Breast epithelium (tissue), 4 donors: ENCODE measurements at places on chromosomes 5 and 9. TPM values are rescaled to one million over a fixed set of nuclear protein-coding genes. Genes with fewer than 3 reads are reported as not detected.

Gene SLC35D2
- total RNA-seq = 21.2 TPM

Gene THBS4
- 2.0 TPM for total RNA-seq

Gene SOHLH1
- not detected for total RNA-seq

Gene PDE6A
- total RNA-seq = not detected

Gene PCDHGB1
- 5.1 TPM for total RNA-seq

Gene MEIKIN
- not detected for total RNA-seq

Gene PCDHGB2
- total RNA-seq = 6.2 TPM

Gene SV2C
- 0.32 TPM for total RNA-seq

Gene FAM174A
- total RNA-seq = 22.3 TPM

Gene ANKRD18B
- not detected for total RNA-seq

Gene C8G
- total RNA-seq = not detected

Gene DOK3
- 6.6 TPM for total RNA-seq

Gene ERAP2
- 12.8 TPM for total RNA-seq

Gene DNAI1
- total RNA-seq = not detected

Gene TMEM267
- total RNA-seq = 21.7 TPM
